ENCODE measurements at places on chromosomes 3 and 15. TPM values are rescaled to one million over a fixed set of nuclear protein-coding genes. Genes with fewer than 3 reads are reported as not detected.

RAB27A gene
- 55.7 TPM for polyA plus RNA-seq

PARL gene
- polyA plus RNA-seq: 168 TPM

- no peak overlapping the region for H3K4me3 ChIP-seq
- no peak overlapping the region for H3K27ac ChIP-seq
- DNase-seq: no peak
- H3K27me3 ChIP-seq: no peaks in the 10 kb centered on the region
- no peaks in the 10 kb centered on the region for H3K36me3 ChIP-seq
- peaks cover 87% of the 10 kb centered on the region for H3K4me1 ChIP-seq
Observed at GRCh38 chr3:177595530-177596188, 398.4 kb upstream of the TBL1XR1 start.

DNA sequence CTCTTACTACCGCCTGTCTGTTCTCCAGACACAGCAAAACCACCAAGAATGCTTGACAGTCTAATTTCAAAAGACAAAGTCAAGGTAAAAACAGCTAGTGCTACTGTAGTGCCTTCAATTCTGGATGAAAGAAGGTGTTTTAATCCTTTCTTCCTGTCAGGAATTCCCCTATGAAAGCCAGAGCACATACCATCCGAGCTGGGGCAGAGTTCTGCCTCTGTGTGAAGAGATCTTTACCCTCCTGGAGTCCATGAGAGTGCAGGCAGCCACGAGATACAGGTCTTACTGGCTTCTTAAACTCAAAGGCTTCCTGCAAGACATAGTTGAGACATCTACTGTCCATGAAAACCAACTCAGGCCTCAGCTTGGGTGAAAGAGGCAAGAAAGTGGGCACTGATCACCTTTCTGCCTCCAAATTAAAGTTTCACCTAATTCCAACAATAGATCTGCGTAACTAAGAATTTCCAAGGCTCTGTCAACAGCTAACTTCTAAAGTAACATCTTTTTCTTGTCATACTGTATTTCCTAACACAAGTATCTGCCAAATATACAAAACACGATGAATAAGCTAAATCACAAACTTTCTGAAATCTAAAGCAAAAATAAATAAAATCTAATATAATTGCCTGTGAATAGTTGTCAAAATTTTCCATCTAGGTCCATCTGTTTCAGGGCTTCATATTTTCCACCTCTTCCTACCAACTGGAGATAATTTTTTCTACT, 7.5 kb downstream of the CDC25A start:
- H3K27ac ChIP-seq: no peak overlapping the region
- H3K27me3 ChIP-seq: no peaks in the 10 kb centered on the region
- H3K36me3 ChIP-seq: no peaks in the 10 kb centered on the region
- H3K4me3 ChIP-seq: no peak overlapping the region
- DNase-seq: no peak

GRCh38 chr15:55037071-55037470, 159.7 kb downstream of the RSL24D1 start:
- H3K36me3 ChIP-seq: no peaks in the 10 kb centered on the region
- H3K4me1 ChIP-seq: no peaks in the 10 kb centered on the region
- H3K4me3 ChIP-seq: no peak overlapping the region
- DNase-seq: no peak
- no peaks in the 10 kb centered on the region for H3K27me3 ChIP-seq

DNA sequence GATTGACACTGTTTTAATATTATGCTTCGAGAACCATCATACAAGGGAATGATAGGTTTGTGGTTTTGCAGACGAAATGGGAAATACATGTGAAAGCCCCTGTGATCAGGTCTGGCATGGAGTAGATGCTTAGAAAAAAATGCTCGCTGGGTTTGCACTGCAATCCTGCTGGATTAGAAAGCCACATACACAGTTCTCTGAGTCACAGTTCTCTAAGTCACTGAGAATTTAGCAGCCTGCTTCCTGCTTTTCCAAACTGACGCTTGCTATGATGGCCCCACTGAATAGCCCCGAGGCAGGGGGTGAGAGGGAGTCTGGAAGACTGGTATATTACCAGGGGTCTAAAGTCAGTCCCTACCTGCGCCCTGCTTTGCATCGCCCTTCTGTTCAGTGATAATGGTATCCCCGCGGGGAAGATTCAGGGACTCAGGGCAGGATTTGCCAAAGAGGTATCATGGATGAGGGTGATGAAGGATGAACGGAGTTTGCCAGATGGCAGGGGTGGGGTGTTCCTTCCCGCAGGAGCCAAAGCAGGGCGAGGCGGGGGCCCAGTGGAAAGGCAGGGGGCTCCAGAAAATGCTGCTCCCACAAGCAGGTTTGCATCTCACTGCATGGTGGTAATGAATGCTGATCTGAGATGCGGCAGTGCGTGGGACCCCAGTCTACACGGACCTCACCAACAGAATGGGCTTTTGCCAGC, 82.3 kb downstream of the IQSEC1 start:
- peaks cover 65% of the 10 kb centered on the region for H3K4me1 ChIP-seq
- no peak overlapping the region for H3K27ac ChIP-seq

- H3K27ac ChIP-seq: no peak overlapping the region
- H3K27me3 ChIP-seq: no peaks in the 10 kb centered on the region
- H3K36me3 ChIP-seq: no peaks in the 10 kb centered on the region
- peak; percentile 6 for DNase-seq
- H3K4me3 ChIP-seq: peak overlapping the region; percentile 49
Observed at GRCh38 chr3:183824761-183825455, 469 bp downstream of the MAP6D1 start.

DNA sequence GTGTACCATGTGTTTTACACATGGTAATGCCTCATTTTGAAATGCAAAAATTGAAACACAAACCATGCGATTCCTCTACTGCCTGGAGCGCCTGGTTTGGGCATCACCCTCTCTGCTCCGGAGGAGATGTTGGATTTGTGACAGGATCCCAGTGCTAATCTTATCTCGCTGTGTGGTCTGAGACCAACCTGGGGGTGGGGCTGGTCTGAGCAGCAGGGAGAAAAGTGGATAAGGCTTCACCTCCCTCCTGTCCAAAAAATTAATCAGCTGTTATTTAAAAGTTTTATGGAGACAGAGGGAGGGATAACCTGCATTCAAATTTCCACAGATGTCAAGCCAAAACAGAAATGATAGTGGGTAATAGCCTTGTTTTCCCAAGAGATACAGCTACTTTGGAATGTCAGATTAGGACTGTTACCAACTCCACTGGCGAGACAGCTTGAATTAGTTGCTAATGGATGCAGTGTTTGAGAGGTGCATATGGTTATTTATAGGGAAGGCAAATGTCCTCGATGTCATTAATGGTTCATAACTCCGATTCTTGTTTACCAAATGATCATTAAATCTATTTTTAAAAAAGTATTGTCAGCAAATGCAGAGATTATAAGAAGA, 54.0 kb upstream of the SKOR1 start:
- H3K27ac ChIP-seq: no peak overlapping the region
- no peaks in the 10 kb centered on the region for H3K27me3 ChIP-seq
- DNase-seq: no peak
- H3K36me3 ChIP-seq: no peaks in the 10 kb centered on the region
- H3K4me3 ChIP-seq: no peak overlapping the region
- H3K4me1 ChIP-seq: no peaks in the 10 kb centered on the region

- no peak overlapping the region for H3K27ac ChIP-seq
- peak; percentile 41 for DNase-seq
- H3K36me3 ChIP-seq: no peaks in the 10 kb centered on the region
- no peaks in the 10 kb centered on the region for H3K27me3 ChIP-seq
Observed at GRCh38 chr3:30199096-30199759, 407.2 kb upstream of the TGFBR2 start.

GRCh38 chr15:33680336-33680735, 288.0 kb upstream of the CHRM5 start:
- no peaks in the 10 kb centered on the region for H3K36me3 ChIP-seq
- no peaks in the 10 kb centered on the region for H3K27me3 ChIP-seq
- no peak for DNase-seq
- H3K27ac ChIP-seq: no peak overlapping the region
- H3K4me3 ChIP-seq: no peak overlapping the region

DNA sequence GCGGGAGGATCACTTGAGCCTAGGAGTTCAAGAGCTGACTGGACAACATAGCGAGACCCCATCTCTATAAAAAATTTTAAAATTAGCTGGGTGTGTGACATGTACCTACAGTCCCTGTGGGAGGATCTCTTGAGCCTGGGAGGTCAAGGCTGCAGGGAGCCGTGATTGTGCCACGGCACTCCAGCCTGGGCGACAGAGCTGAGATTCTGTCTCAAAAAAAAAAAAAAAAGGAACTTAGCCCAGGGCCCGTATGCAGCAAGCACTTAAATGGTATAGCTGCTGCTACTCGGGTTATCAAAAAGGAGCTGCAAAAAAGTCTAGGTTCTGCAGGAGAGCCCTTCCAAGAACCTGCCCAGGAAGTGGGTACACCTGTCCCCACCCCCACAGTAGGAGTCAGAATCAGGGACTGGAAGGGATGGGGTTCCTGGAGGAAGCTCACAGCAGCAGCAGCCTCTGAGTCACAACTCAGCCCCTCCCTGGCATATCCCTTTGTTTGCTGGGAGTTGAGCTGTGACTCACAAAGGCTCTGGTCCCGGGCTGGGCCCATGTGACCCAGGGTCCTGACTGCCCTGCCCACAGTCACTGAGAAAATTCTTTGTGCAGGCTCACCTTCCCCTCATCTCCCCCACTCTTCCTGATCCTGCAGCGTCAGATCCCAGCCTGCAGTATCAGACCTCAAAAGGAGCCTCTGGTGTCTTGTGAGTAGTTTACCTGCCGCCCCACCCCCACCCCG, at the start of gene SPATA12:
TSS of gene SPATA12 (plus strand) at position 576 of the 733 bp plus-strand sequence. CDS start 13,031 bp downstream, outside the sequence.
- no peak for DNase-seq
- H3K27me3 ChIP-seq: no peaks in the 10 kb centered on the region
- H3K27ac ChIP-seq: no peak within 1 kb of the TSS
- no peaks in the 10 kb centered on the region for H3K4me1 ChIP-seq
- no peaks in the 10 kb centered on the region for H3K36me3 ChIP-seq

- no peak for DNase-seq
- H3K27me3 ChIP-seq: no peaks in the 10 kb centered on the region
- no peak overlapping the region for H3K4me3 ChIP-seq
- no peaks in the 10 kb centered on the region for H3K36me3 ChIP-seq
- no peaks in the 10 kb centered on the region for H3K4me1 ChIP-seq
Observed at GRCh38 chr3:126414406-126414805, 19.7 kb downstream of the CFAP100 start.
